H9 (cell line): ENCODE measurements at places on chromosomes 3 and 15.

DNA sequence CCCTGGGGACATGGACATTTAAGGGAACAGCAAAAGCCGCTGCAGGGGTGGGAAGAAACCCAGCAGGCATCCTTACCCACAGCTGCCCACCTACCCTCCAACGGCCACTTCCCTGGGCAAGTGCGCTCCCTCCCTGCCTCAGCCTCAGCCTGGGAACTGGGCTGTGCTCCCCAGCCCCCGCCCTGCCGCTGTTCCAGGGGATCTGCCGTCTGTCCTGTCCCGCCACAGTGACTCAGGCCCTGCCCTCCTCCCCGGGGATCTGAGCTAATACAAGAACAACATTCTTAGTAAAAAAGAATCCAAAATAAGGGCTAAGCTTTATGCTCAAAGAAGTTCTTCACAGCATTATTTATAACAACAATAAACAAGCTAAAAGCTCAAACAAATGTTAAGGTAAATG, 7.4 kb upstream of the IQSEC1 start:
- no peak for DNase-seq

- no peak for DNase-seq
Observed at GRCh38 chr3:132625613-132626012, 28.5 kb downstream of the ACKR4 start.

DNA sequence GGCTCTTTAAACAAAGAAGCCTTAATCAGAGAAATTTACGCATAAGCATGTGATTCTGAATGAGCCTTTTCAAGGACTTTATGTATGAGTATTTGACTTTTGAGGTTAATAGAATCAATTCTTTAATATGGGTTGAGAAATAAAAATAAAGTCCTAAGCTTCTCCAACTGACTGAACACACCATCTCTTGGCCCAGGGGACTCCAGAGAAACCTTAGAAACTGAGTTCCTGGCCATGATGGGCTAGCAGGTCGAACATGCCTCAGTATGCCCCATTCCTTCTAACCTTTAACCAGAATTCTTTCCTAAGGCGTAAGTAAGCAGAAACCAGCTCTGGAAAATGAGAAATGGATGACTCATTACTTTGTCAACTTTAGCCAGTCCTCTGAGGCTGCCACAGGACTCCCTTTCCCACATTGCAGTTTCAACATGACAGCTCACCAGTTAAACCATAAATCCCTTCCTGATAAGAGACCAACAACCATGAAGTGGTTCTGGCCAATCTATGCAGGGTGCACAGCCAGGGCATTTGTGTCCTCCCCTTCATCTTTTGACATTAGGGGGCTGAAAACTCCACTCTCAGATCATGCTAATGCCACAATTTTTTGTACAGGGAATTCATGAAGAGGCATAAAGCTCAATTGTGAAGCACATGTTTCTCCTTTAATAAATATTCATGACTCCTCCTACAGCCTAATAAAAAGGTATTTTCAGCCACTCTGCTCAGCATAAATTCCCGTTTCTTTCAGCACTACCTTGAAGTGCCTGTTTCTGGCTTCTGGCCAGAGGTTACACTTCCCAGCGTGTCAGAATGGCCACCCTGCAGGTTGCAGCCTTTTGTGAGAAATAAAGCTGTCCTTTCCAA, 33.3 kb downstream of the TM4SF18 start:
- DNase-seq, result no peak

- DNase-seq, result no peak
Observed at GRCh38 chr3:84141571-84141970, 817.2 kb upstream of the CADM2 start.
